ENCODE measurements at places on chromosomes 5 and 9.

DNA sequence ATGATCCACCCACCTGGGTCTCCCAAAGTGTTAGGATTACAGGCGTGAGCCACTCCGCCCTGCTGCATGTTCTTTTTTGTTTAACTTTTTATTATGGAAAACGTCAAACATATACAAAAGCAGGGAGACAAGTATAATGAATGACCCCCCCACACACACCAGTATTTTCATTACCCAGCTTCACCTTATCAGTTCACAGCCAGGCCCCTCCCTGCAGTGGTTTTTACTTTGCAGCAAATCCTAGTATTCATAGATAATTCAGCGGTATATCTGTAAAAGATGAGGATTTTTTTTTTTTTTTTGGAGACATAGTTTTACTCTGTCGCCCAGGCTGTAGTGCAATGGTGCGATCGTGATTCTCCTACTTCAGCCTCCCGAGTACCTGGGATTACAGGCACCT is 2.3 kb downstream of the POMT1 start:
- DNase-seq, result no peak

- peak; percentile 25 for DNase-seq
These were observed 3.0 kb downstream of the NUDT2 start for GRCh38 chr9:34332076-34332964.

- no peak for DNase-seq
These were observed 144.7 kb downstream of the SSBP2 start for GRCh38 chr5:81606150-81606549.

- DNase-seq, result no peak
These were observed 12.8 kb downstream of the OLFM1 start for GRCh38 chr9:135100241-135100681.

- DNase-seq, result no peak
These were observed 489.8 kb downstream of the SEMA5A start for GRCh38 chr5:9056046-9056445.

GRCh38 chr5:79241535-79241979 is 5.6 kb downstream of the JMY start:
- no peak for DNase-seq

GRCh38 chr9:6218099-6218502 is 2.5 kb downstream of the IL33 start:
- DNase-seq, result no peak

DNA sequence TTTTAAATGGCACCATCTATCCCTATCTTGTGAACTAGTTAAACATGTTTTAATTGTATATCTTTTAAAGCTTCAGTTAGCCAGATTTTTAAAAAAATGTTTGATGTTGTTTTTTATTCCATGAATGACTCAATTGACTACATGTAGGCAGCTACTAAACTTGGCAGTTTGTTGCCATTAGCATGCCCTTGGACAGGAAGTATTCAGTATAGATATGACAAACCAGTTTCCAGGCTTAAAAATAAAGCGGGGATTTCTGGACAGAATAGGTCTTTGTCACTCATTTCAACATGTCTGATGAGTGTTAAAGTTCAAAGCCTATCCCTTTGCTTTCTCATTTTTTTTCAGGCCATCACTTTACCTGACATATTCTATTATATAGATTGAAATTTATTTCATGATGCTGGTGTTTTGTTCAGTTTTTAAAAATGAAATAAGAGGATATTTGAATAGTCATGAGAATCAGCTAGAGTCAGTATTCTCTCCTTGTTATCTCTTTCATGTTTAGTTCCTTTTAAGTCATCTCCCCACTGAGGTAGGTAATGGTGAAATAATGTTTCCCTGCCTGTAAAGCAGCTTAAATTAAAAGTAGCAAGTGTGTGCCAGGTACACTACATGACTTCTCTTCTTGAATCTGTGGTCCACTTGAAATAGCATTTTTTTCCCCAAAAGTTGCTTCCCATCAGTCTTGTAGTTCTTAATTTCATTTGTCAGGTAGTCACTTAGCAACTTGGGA is 11.9 kb downstream of the TNFAIP8 start:
- peak; percentile 90 for DNase-seq

DNA sequence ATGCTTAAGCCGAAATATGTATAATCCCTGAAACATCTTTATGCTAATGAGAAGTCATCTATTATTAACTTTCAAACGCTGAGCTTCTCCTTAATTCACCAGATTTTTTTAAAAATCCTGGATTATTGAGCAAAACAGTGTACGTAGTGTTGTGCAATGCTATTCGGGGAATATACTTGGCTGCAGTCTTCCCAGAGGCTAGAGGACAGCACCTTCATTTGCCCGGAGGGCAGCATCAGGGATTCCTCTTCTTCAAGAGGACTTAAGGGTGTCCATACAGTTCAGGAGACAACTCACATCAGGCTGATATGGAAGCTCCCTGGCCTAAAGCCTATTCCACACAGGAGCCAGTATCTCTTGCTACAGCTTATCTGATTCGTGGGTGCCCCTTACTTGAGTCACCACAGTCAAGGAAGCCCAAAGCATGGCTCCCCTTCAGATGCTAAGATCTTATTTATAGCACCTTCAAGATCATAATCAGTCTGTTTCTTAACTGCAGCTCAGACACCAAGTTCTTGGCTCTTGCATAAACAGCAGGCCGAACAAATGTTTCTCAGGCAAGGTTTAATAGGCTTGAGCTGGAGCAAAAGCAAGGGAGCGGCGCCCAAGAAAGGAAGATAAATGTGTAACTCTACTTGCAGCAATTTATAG is 29.4 kb downstream of the NUTM2F start:
- no peak for DNase-seq

DNA sequence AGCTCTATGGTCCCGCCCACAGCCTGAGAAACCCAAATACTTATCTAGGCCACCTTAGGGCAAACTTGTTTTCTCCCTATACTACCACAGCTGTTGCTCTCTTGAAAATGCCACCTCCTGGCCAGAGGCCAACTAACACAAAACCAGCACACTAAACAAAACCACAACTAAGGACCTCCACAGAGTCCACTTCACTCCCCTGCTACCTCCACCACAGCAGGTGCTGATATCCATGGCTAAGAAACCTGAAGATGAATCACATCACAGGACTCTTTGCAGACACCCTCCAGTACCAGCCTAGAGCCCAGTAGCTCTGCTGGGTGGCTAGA is 108.4 kb downstream of the ALDH1A1 start:
- no peak for DNase-seq

DNA sequence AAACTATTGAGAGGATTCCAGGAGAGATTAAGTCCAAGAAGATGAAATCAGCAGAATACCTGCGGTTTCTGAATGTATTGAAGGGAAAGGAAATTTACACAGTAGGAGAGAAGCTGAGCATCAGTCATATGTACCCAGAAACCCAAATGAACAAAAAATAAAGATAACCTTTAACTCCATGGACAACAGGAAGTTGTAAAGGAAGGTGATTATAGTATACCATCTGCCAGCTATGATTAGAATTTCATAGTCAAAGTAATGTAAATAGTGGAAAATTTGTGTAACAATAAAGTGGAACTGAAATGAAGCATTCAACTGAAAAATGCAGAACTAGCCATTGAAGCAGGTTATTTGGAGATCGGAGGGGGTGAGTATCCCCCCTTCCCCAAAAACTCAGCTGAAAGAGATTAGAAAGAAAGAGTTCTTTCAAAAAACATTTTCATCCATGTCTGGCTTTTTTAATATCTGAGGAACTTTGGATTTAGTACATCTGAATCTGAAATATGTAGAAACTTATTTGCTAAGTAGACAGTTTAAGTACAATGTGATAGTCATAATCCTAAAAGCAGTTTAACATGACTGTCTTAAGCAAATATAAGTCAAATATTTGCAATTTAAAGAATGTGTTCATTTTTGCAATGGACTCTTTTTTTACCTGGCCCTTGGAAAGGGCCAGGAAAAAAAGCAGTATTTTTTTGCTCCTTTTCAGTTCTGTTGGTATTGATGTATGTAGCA is 58.4 kb downstream of the APC start:
- DNase-seq, result no peak

DNA sequence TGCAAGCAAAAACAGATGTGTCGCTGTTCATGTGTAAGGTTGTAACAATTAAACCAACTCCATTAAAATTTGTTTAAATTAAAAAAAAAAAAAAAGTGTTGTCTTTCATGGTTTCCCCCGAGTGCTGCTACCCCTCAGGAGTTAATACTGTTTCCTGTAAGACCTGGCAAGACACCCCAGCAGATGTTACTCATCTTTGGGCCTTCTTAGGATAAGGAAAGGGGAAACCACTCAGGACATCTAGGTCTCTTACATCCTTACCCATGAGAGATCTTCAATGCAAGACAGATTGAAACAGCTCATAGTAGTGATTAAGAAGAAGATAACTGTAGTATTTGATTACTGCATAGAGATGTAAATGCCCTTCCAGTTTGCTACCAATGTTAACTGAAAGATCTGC is 33.5 kb upstream of the F2R start:
- DNase-seq, result no peak

DNA sequence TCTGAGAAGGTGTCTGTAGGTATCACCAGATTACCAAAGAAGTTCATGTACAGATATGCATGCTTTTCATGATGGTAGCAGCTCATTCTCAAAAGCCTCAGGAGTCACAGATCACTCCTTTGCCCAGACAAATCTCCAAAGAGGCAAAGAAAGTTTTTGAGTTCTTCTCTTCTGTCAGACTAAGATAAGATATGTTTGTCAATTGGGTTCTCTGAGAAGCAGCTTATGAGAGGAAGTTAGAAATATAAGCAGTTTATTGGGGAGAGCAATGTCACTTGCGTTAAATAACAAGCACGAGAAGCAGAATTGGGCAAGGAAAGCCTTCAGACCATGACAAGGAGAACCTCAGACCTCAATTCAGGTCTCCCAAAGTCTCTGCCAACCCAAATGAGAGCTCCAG is 219.2 kb upstream of the KLF4 start:
- DNase-seq, result no peak

DNA sequence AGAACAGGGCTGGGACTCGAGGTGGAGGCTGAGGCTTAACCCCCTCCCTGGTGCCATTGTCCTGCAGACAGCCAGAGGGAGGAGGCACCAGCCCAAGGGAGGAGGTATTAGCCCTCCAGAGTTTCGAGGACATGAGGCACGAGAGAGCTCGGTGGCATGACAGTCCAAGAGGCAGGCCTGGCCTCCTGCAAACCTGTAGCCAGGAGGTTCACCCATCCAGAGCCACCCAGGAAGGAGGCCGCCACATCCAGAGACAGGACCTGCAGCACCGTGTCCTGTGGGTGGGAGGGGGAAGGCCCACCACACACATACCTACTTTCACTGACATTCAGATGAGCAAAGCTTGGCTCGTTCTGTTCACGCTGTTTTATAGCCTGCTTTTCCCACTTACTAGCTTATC is 75.2 kb upstream of the ADAMTS2 start:
- no peak for DNase-seq

- DNase-seq, result peak; percentile 67
These were observed 77.7 kb upstream of the SELENOP start for GRCh38 chr5:42889311-42889933.

DNA sequence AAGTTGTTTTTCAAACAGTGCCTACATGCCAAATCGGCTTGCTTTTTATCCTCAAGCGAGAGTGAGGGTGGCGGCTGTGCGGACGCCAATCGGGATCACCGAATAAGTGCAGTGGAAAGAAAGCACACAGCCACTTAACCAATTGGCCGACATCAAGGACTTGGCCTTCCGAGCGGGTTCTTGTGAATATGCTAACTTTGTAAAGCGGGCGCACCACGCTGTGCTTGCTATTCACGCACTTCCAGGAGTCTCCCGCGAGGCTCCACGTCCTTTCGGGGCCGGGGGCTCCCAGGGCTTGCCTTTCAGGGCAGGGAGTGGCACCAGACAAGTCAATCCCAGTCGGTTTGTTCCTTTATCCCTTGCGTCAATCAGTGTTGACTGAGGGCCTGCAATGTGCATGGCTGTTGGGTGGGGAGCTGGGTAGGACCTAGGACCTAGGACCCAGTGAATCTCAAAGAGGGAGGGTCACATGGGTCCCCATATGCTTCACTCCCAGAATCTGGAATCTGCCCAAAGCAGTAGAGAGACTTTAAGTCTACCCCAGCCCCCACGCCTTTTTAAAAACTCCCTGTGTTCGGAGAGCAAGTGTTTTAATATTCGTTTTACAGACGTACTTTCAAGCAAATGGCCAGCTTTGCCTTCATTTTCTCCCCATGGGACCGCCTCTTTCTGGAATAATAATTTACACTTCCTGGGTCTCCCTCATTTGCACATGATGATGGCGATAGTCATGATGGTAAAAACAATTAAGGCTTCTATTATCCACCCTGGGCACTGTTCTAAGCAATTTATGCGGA is 2.0 kb upstream of the GCNT4 start:
- no peak for DNase-seq

DNA sequence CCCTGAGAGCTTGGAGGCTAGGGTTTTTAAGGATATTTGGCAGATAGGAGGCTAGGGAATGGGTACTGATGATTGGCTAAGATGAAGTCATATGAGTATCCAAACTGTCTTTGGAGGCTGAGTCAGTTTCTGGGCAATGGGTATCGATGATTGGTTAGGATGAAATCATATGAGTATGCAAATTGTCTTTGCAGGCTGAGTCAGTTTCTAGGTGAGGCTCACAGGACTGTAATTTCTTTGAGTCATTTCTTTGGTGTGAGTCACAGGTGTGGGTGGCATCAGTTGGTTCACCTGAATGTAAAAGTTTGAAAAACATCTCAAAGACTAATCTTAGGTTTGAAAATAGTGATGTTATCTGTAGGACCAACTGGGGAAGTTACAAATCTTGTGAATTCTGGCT is 1068.0 kb downstream of the NR2F1-AS1 start:
- peak; percentile 10 for DNase-seq

- no peak for DNase-seq
These were observed 20.6 kb downstream of the FST start for GRCh38 chr5:53501054-53501453.

DNA sequence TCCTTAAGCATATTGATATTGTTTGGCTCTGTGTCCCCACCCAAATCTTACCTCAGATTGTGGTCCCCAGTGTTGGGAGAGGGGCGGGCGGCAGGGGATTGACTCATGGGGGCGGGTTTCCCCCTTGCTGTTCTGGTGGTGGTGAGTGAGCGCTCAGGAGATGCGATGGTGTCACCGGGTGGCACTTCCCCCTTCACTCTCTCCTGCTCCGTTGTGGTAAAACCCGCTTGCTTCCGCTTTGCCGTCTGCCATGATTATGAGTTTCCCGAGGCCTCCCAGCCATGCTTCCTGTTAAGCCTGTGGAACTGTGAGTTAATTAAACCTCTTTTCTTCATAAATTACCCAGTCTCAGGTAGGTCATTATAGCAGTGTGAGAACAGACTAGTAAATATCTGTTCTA is 229.1 kb downstream of the IRX2 start:
- DNase-seq, result no peak

- no peak for DNase-seq
These were observed 35.7 kb upstream of the PLIN2 start for GRCh38 chr9:19162956-19163355.
